ENCODE measurements at places on chromosomes 1 and 21. TPM values are rescaled to one million over a fixed set of nuclear protein-coding genes. Genes with fewer than 3 reads are reported as not detected.

DNA sequence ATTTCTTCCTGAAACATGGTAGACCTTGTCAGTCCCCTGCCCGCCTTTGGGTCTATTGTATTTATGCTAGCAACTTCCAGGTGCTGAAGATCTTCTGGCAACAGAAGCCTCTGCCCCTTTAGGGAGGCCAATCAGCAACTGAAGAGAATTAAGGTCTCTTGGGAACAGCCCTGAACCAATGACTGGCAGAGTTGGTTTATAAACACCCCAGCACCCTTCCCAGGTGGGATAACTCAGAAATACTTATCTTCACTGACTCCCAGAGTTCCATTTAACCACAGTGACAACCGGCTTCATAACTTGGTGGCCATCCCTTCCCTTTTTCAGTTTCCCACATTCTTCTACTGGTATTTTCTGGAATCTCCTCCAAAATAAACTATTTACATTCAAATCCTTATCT is 27.2 kb upstream of the TMCO1 start:
- no peak for DNase-seq

GRCh38 chr1:167617153-167618147 is 12.6 kb upstream of the RCSD1 start:
- no peak for DNase-seq

DNA sequence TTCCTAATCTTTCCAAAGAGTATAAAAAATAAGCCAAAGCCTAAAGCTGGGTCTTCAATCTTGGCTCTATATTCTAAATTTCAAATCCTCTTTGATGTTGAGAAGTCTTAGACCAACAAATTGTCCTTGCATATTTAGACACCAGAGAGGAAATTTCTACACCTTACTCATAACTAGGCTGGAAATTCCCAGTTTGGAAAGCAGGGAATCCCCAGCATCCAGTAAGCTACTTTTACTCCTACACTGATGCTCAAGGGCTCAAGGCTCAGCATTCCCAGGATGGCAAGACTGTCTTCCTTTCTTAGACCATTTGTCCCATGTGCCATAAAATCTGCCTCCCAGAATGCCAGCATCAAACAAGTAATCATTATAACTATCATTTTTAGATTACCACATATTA is 28.3 kb downstream of the PRDX6 start:
- DNase-seq, result no peak

GRCh38 chr1:173137107-173137706 is 69.9 kb downstream of the TNFSF4 start:
- no peak for DNase-seq

DNA sequence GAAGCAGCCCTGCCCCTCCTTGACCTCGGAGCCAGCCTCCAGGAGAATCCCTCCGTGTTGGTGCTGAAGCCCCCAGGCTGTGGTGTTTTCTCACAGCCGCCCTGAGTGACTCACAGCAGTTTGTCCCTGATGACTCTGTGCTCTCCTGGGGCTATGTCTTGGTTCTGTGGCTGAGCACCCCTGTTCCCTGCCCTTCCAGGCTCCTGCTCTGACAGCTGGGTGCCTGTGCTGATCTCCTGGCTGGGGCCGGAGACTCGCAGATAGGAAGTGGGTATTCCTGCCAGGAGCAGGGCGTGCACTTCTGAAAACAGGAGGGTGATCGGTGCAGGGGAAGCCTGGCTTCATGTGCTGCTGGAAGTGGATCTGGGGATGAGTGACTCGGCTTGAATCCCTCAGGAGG is 34.5 kb downstream of the POFUT2 start:
- no peak for DNase-seq

DNA sequence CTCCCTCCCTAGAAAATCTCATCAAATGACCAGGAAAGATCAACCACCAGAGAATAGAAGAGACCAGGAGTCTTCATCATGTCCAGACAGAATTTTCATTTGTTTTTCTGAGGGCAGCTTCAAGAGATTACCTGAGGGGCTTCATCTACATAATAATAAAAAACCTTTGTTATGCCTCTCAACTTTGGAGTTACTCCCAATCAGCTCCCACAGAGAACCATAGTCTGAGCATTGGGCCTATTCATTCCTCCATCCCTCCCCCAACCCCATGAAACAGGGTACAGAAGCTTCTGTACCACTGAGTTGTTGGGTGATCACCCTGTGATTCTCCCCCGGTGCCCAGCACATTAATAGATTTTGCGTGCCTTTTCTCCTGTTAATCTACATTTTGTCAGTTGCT is 53.3 kb upstream of the PRRC2C start:
- DNase-seq, result no peak

DNA sequence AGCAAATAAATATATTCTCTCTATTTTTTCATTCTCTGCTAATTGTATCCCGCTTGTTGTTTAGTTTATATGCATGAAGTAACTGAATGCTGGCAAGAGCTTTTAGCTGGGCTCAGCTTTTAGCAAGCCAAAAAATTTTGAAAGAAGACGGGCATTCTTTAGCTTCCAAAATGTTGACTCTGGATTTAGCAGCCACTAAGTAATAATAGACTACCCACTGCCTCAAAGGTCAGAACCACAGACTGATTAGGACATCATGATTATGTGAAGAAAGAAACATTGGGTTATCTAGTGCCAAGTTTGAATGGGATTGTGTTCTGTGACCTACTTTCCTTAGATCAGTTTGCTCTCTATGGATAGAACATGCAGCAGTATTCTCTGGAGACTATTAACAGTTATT is 80.3 kb upstream of the DPH5 start:
- DNase-seq, result no peak

GRCh38 chr1:17826165-17826488 is 71.0 kb downstream of the ACTL8 start:
- no peak for DNase-seq

- DNase-seq, result no peak
These were observed 19.9 kb downstream of the ALDH4A1 start for GRCh38 chr1:18882486-18882885.

- no peak for DNase-seq
These were observed 57.4 kb downstream of the B3GALT5 start for GRCh38 chr21:39669976-39670661.

- DNase-seq, result no peak
These were observed 86.8 kb downstream of the MATN1 start for GRCh38 chr1:30636621-30637020.

- DNase-seq, result no peak
These were observed 26.6 kb downstream of the SMAP2 start for GRCh38 chr1:40399984-40400704.

DNA sequence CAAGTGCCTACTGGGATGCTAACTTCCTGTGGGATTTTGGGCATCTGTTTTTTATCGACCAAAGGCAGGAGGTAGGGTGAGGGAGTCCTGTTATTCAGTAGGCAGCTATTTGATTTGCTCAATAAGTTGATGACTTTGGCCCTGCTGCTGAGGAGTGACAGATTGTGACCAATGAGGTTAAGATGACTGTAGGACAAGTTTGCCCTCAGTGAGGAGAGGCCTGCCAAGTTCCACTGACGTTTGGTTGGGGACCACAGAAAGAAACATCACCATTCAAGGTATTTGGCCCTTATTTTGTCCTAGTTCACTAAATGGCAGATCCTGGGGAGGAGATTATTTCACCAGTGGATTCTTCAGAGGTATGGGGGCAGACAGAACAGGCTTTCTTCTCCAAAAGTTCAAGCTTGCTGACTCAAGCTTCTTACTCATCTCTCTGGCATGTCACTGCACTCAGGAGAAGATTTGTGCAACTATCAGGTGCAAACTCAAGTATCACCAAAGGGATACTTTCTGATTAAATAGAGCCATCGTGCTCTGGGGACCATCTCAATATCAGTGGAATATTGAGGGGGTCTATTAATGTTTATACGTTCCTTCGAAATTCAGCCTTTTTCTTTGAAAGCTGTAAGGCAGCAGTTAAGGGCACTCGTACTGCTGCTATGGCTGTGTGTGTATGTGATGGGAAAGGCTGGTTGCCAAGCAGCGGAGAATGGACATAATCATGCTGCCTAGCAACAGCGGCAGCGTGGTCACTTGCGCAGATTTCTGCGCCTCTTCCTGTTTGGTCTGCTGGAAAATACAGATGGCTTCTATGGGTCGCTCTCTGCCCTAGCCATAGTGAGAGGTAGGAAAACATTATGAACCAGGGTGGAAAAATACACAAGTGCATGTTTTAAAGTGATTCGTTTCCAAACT is 78.7 kb downstream of the PBX1 start:
- DNase-seq, result no peak

GRCh38 chr21:41812679-41813078 is 45.8 kb upstream of the RIPK4 start:
- no peak for DNase-seq

GRCh38 chr1:207316622-207317391 is 4.7 kb upstream of the CD55 start:
- DNase-seq, result no peak

- DNase-seq, result no peak
These were observed 17.3 kb downstream of the WDR47 start for GRCh38 chr1:109024646-109025045.

GRCh38 chr1:145785547-145785946 is 38.3 kb downstream of the RNF115 start:
- DNase-seq, result no peak

The CR1L gene
- total RNA-seq, result not detected

The OR2W3 gene
- not detected for total RNA-seq

The FCRL2 gene
- total RNA-seq, result not detected

The CLCNKB gene
- not detected for total RNA-seq

The USH2A gene
- not detected for total RNA-seq

The ADAM30 gene
- total RNA-seq, result not detected

The NFASC gene
- total RNA-seq, result 0.13 TPM

The RIMS3 gene
- 0.42 TPM for total RNA-seq

All from activated T-cell treated with anti-CD3 and anti-CD28 coated beads, Interleukin-2, amount 50 U/mL, for 4 hours (primary cell).